Activated CD8-positive, alpha-beta memory T cell treated with anti-CD3 and anti-CD28 coated beads for 1 hour (primary cell): ENCODE measurements at places on chromosomes 7 and 10.

DNA sequence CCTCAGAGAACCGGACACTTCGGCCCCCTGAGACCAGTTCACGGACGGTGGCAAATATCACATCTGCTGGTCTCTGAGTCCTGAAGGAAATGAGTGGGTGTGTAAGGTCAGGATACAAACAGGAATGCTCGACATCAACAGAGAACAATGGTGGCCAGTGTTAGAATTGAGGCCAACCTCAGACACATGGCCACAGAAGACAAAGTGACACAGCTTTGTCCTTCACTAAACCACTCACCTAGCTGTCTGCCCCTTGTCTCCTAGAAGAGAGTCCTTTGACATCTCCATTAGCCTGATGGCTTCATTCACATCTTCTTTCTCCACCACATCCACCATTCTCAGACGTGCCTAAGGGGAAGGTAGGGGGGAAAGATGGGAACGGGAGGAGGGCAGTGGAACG is 4.3 kb downstream of the COPS6 start:
- DNase-seq, result no peak

GRCh38 chr7:94491410-94491809 is 18.2 kb upstream of the CASD1 start:
- no peak for DNase-seq

DNA sequence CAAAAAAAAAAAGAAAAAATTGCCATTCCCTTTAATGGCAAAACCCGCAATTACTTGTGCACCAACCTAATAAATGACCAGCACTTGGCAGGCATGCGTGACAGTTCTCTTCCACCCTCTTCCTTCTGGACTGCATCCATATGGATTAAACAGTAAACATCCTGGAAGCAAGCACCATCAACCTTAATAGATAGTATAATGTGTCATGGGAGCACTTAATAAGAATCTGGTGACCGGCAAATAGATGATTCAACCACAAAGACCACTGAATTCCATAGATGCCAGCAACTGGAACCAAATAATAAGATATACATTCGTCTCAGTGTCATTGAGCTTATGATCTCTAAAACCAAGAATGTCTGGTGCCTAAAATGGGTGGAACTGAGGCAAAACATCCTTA is 610.2 kb downstream of the CALN1 start:
- DNase-seq, result no peak

- no peak for DNase-seq
These were observed 6.1 kb upstream of the SLC29A4 start for GRCh38 chr7:5276611-5277010.

- DNase-seq, result no peak
These were observed 36.6 kb downstream of the ABCB5 start for GRCh38 chr7:20651960-20652544.

DNA sequence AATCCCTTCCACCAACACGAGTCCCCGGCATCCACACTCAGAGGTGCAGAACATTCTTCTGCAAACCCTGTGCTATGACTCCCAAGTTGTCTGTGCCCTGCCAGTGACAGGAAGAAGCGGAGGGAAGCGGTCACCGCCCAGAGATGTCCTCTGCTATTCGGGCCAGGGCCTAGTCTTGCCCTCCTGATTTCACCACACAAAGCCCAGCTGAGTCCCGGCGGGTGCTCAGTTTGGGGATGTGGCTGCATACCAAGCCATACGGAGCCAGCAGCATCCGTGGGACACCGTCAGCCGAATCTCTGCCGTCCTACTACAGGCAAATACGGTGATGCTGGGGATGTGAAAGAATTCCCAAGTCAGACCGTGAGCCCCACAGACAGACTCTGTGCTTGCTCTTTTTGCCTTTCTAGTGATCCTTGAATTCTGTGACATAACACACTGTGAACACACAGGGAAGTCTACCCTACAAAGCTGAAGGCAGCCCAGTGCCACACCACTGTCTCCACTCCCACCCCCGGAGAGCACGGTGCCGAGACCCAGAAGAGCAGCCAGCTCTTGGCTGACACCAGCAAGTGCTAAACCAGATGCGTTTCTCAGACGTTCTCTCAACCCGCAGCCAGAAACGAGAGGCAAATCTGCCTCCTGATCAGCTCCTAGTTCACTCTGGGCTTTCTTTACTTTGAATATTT is 2.0 kb downstream of the STK32C start:
- DNase-seq, result no peak

DNA sequence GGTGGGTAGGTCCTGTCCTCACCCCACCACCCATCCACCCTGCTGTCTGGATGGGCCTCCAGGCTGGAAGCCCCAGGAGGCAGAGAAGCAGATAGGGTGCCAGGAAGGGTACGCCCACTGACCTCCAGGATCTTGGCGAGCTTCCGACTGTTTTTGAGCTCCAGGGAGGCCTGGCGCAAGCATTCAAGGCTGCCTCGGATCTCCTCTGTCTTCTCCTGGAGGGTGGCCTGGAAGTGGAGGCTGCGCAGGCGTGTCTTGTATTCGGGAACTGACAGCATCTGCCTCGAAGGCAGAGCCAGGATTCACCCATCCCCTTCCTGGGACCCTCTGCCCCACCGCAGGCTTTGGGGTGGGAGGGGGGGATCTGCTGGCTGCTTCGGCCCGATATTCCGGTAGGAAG is 48.4 kb downstream of the GRID2IP start:
- no peak for DNase-seq

GRCh38 chr10:127338399-127339110 is 142.2 kb upstream of the INSYN2A start:
- no peak for DNase-seq

GRCh38 chr7:66741-67140 is 125.6 kb upstream of the FAM20C start:
- no peak for DNase-seq

DNA sequence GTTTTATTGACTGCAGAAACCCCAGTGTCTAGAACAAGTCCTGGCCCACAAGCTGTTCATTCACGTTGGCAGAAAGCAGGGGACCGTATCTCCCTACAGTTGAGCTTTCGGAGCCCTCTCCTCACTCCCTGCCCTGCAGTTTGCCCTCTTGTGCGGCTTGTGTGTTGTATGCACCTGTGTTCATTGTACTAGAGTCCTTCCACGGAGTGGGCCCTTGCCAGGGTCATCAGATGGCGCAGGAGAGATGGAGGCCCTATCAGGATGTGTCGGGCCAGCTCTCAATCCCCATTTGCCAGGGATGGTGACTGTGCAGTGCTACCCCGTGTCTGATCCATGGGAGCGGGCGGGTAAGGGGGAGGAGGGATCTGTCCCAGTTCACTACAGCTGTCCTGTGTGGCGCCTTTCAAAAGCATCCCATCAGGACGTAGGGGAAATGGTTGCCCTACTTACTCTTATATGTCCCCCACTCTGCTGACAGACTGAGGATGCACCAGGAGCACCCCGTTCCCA is 77.4 kb upstream of the PRR15 start:
- DNase-seq, result no peak
